ENCODE measurements at places on chromosomes 2 and 18.

- DNase-seq = no peak
Measured at GRCh38 chr2:242027676-242028450, 158.3 kb downstream of the RTP5 start.

DNA sequence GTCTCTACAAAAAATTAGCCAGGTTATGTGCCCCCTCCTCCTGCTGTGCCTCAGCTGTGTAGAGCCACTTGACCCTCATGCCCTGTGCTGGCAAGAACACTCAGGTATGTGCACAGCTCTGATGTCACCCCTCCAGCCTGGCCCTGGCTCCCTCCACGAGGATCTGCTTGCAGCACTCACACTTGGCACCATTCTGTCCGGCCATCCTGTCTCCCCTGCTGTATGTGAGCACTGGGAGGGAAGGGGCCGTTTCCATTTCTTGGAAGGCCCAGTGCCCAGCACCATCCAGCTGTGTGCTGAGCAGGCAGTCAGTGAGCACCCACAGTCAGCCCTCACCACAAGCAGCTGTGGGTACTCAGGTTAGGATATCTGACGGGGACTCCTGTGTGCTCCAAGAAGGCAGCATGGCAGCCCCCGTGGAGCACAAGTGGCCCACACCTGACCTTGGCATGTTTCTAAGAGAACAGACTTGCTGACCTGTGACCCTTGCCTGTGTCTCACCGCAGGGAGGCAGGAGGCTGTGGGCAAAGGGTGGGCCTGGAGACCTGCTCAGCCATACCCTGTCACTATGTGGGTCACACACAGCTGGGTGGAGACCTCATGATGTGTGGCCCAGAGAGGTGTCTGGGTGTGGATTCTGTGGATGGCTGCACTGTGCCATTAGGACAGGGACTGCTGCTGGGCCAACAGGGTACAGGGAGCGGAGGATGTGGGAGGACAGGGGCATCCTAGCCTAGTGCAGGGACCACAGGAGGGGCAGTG, 31.5 kb downstream of the USP34 start:
- no peak for DNase-seq

GRCh38 chr18:51614967-51615571, 417.6 kb upstream of the MEX3C start:
- DNase-seq = no peak

DNA sequence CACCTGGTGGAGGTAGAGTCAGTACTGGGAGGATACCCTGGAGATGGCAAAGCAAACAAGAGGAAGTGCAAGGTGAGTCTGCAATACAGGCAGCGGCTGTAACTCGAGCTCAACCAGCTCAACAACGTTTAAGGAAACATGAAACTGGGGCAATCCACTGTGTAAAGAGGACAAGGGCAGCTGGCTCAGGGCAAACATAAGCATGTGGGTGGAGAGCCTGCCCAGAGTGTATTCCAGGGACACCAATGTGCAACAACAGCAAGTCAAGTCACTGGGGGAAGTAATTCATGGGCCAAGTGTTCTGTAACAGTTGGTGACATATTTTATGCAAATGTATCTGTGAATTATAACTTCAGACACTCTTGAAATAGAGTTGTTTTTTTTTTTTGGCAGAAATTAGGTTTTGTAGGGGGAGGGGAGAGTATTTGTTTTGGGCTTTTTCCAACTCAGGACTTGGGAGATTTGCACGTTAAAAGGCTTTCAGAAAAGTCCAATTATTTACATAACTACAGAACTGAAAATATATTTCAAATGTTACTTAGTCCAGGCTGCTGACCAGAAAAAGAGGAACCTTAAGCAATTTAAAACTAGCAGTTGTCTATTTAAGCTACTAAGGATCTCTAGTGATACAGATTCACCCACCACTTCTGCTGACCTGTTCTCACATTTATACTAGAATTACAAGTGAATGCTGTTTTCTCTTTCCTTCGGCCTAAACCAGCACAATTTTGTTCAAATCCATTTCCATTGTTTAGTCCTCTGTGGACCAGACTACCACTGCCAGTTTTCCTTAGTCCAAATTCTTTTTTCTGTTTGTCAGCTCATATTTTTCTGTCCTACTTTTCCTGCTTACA, 18.6 kb downstream of the NRXN1 start:
- DNase-seq = peak; percentile 43

- no peak for DNase-seq
Measured at GRCh38 chr2:40559175-40559574, 107.3 kb upstream of the SLC8A1 start.

DNA sequence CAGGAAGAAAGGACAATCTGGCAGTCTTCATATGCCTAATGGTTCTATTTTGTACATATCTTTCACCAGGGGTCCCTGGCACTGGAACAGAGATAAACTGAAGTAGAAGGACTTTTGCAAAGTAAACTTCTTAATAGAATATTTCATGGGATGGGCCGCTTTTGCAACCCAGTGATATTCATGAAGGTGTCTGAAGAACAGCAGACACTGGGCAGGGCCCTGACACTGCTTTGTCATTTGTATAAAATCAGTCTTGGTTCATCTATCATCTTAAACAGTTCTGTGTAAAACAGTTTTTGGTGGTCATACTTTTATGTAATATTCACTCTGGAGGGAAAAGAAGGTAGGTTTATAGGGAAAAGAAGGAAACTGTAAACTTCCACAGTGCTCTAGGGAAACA, 66.4 kb downstream of the TMEM200C start:
- DNase-seq = no peak

Measured in midbrain (tissue), 1 donor.